Left colon (tissue), 2 donors: ENCODE measurements at places on chromosomes 11 and 22. TPM values are rescaled to one million over a fixed set of nuclear protein-coding genes. Genes with fewer than 3 reads are reported as not detected.

Gene KCNE3
- 37.7 TPM for total RNA-seq

GRCh38 chr22:38266120-38266519 is 6.7 kb downstream of the TMEM184B start:
- DNase-seq: no peak

DNA sequence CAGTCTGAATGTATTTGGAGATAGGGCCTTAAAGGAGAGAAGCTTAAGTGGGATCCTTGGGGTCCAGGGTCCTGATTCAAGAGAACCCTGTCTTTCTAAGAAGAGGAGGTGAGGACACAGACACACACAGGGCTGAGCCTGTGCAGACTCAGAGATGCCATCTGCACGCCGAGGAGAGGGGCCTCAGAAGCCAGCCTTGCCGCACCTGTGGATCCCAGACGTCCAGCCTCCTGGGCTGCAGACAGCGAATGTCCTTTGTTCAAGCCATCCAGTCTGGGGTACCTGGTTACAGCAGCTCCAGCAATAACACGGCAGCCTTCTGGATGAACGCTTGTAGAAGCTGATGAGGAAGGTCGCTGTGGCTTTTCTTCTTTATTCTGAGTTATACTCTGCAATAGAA is 1086.1 kb downstream of the BRD1 start:
- no peak for DNase-seq

DNA sequence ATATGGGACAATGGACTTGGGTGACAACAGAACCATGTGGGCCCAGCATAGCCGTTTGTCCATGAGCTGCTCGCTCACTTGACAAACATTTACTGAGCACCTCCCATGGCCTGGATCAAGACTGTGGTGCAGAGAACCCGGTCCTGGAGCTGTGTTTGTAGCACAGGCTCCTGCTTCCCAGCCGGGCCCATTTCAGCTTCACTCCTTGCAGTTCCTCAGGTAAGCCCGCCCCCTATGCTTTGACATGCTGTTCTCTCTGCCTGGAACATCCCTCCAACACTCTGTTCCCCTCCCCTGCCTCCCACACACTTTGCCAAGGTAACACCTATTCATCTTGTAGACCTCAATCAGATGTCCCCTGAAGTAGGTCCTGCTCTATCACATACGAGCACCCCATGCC is 19.3 kb upstream of the IGSF22 start:
- DNase-seq: no peak

- no peak for DNase-seq
Observed at GRCh38 chr11:113159988-113160807, 154.2 kb upstream of the TTC12 start.

DNA sequence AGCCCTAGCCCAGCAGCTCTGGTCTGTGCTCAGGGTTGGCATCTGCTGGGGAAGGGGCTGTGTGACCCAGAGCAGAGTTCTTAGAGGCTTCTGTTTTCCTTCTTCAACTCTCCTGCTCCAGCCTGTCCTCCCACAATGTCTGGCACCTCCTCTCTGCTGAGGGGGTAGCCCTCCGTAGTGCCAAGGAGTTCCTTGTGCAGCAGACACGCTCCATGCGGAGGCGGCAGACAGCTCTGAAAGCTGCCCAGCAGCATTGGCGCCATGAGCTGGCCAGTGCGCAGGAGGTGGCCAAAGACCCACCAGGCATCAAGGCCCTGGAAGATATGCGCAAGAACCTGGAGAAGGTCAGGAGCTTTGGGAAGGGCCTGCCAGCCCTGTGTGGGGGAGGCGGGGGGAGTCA is 69.3 kb downstream of the CEP164 start:
- no peak for DNase-seq
